Omental fat pad (tissue), 4 donors: ENCODE measurements at places on chromosomes 1 and 21. TPM values are rescaled to one million over a fixed set of nuclear protein-coding genes. Genes with fewer than 3 reads are reported as not detected.

ARID1A gene
- total RNA-seq = 25.8 TPM

ESPN gene
- not detected for total RNA-seq

NOL9 gene
- 29.6 TPM for total RNA-seq

CSF1 gene
- 121 TPM for total RNA-seq

CYP4Z1 gene
- 5.2 TPM for total RNA-seq
